Stimulated activated CD4-positive, alpha-beta T cell treated with anti-CD3 and anti-CD28 coated beads, Interleukin-4, amount 100 ng/mL, for 24 hours (primary cell): ENCODE measurements at places on chromosomes 4 and X.

- DNase-seq: no peak
Observed at GRCh38 chr4:68951806-68952585, 392 bp upstream of the UGT2A3 start.

DNA sequence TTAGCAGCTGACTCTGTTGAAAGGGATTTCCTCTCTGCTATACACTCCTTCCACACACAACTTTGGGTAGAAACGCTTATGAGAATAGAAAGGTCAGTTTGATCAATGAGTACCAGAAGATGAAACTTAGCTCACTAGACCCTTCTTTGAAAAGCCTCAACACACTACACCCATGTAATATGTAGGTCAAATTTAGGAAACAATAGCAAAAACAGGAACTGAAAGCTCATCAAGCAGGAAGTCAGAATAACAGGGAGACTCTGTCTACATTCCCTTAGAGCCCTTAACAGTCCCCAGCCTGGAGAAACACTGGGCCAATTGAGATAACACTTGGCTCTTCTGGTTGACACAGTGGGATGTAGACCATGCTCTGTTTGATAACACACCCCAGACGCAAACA lies 30.7 kb downstream of the SRPX2 start:
- no peak for DNase-seq

GRCh38 chrX:7024850-7025249 lies 122.7 kb upstream of the STS start:
- no peak for DNase-seq

GRCh38 chrX:39144323-39144722 lies 343.1 kb downstream of the MID1IP1 start:
- no peak for DNase-seq

- no peak for DNase-seq
Observed at GRCh38 chr4:119172223-119172622, 36.6 kb downstream of the MYOZ2 start.

DNA sequence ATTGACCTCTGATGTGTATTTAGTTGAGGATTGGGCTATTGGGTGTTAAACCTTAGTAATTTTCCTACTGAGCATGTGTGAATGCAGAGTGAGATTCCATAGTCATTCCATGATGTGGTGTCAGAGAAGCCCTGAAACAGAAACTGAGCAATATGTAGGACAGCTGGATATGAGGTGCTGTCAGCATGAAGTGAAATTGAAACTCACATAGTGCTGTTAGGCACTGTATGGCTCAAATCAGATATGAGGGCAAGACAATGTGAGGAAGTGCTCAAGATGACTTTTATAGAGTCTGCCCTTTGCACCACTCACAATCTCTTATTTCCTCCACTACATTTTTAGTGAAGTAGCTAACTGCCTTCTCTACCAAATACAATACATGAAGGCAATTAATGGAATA lies 188.3 kb downstream of the SH3BGRL start:
- DNase-seq: no peak

GRCh38 chr4:25171201-25171865 lies 11.1 kb upstream of the SEPSECS start:
- DNase-seq: no peak

DNA sequence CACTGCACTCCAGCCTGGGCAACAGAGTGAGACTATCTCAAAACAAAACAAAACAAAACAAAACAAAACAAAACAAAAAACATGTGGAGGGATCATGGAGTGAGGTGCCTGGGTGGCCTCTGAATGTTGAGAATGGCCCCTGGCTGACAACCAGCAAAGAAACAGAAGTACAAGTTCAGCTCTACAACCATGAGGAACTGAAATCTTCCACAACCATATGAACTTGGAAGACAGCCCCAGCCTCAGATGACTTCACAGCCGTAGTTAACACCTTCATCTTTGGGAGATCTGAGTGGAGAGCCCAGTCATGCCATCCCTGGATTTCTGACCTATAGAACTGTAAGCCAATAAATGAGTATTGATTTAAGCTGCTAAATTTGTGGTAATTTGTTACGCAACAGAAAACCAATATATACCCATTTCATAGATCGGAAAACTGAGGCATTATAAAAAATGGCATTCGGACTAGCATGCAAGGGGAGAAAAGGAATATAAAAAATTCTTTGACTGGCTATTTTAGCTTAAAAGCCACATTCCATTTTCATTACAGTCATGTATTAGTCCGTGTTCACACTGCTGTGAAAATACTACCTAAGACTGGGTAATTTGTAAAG lies 138.7 kb upstream of the RAPGEF2 start:
- no peak for DNase-seq

- no peak for DNase-seq
Observed at GRCh38 chr4:123632693-123633030, 236.1 kb downstream of the SPRY1 start.

- no peak for DNase-seq
Observed at GRCh38 chr4:11843927-11844326, 415.2 kb upstream of the HS3ST1 start.

- DNase-seq: no peak
Observed at GRCh38 chrX:139094671-139095592, 383.4 kb upstream of the FGF13 start.

DNA sequence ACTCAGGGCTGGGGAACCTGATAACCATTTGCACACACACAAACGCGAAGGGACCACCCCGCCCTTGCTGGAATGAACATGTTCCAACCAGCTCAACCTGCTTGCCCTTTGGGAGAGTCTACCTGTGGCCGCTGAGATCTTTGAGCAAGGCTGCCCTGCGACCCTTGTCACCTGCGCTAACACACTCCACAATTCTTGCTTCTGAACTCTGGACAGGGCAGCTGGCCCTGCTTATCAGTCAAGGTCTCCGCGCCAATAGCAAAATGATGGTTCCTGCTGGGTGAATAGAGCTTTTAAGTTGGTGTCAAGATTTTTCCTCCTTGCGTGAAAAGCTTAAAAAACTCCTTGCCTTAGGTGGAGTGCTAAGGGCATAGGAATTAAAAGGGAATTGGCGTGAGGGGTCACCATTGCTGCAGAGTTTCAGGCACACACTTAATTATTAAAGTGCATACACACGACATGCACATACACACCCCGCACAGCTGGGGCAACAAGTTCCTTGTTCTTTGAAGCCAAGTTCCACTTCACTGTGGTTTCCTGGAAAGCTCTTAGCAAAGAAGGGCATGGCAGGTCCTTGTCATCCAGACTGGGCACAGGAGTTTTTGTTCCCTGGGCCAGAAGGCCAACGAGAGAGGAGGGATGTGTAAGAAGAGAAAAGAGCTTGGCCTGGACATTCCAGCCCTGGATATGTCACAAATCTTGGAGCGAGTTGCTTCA lies 207.7 kb downstream of the STIM2 start:
- DNase-seq: no peak

DNA sequence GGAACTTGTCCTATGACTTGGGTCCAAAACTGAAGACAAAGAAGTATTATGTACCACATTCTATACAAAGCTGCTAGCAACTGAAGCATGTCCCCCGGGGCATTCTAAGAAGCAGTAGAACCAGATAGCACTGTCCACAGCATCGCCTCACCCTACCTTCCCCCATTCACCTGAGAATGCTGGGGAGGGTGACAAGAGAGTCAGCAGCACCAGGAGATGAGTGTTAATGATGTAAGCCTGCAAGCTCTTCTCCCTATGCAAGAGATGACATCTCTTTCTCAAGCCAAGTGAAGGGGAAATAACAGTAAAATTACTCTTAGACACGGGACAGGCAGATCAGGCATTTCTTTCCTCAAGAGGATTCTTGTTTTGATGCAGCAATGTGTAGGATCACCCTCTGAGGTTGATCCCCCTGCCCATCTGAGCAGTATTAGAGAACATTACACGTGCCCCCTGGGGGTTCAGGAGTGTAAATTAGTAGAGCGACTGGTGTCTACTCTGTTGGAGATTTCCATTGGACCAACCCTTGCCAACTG lies 13.9 kb upstream of the TLR1 start:
- DNase-seq: no peak

DNA sequence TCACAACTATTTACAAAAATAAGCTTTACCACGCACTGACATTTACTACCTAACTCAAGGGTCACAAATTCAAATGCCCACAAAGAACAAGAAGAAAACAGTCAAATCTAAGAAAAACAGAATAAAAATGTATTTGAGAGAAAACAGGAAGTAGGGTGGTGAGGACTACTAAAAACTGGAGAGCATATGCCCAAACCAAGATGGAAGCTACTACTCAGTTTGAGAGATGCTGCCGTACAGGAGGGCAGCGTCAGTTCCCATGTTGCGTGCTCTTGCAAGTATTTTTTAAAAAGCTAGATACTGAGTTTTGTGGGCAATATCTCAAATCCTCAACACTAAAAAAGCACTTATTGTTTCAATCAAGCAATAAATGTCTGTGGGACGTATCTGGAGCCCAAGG lies 16.2 kb downstream of the HNRNPD start:
- no peak for DNase-seq

DNA sequence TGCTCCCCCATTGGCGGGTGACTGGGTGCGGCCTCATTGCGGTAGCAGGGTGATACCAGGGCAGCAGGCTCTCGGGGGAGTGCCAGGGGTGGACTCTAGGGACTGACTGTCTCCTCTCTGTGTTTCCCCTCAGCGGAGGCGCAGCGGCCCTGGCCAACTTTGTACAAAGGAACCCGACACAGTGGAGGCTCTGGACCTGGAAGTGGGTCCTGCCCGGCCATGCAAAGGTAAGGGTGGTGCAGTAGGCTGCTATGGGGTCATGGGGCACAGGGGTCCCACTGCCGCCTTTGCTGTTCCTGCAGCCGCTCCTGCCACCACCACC lies 16.3 kb downstream of the SULT1B1 start:
- DNase-seq: no peak

DNA sequence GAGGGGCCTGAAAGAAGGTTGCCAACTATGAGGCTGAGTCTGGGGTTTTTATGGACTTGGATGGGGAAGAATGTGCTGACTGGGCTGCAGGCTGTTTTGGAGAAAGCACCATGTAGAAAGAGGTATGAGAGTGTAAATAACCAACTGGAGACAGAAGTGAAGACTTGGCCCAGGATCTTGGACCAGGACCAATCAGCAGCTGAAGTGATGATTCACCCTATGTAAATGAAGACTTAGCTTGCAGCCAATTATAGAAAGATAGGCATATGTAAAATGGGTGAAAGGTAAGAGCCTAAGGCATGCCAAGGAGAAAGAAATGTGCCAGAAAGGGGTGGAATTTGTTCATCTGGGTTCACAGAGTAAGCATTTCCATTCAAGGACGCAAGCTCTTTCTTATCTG lies 856.7 kb upstream of the PRKX start:
- no peak for DNase-seq

DNA sequence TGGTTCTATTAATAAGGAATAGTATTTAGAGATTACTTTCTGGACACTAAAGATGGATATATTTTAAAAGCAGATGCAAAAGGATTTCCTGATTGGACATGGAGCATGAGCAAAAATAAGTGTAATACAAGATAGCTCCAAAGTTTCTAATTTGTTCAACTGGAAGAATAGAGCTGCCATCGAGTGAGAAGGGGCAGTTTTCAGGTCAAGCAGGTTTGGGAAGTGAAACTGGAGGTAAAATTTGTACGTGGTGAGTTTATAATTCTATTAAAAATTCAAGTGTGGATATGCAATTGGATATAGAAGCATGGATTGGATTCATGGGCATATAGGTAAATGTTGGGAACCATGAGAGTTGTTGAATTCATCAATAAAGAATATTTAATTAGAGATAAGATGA lies 31.8 kb downstream of the PRDM8 start:
- DNase-seq: no peak

DNA sequence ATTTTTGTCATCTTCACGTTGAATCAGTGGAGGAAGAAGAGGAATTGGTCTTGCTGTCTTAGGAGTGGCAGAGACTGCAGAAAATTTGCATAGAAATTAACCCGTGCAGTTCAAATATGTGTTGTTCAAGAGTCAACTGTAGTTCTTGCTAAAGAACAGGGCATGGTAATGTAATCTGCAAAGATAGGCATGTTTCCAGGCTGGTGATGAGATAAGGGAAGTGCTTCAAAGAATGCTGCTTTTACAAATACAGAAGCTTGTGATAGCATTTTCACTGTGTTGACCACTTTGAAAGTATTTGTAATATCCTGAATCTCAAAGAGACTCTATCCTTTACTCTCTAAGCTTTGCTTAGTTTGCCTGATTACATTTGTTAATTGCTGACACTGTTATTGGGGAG lies 60.1 kb downstream of the PRRG1 start:
- DNase-seq: no peak

- DNase-seq: no peak
Observed at GRCh38 chr4:148090503-148091476, 351.4 kb downstream of the NR3C2 start.

DNA sequence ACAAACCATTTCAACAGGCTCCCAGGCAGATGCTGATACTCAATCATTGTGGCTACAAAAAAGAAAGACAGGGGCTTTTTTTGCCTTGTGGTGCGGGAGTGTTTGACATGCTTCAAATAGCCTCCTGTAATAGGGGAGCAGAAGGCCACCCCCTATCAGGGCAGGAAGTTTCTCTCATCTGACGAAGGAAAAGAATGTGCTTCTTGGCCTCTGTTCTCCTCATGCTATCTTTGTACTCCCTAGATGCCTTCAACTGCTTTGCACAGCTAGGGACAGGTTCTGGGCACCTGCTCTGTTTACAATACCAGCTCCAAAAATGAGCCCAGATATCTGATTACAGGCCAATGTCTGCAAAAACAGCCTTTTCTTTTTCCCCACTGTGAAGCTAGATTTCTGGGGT lies 391.1 kb downstream of the STIM2 start:
- no peak for DNase-seq

- peak; percentile 3 for DNase-seq
Observed at GRCh38 chrX:138128027-138128671, 562.2 kb downstream of the ZIC3 start.

- DNase-seq: no peak
Observed at GRCh38 chr4:27595571-27596360, 735.1 kb downstream of the STIM2 start.

DNA sequence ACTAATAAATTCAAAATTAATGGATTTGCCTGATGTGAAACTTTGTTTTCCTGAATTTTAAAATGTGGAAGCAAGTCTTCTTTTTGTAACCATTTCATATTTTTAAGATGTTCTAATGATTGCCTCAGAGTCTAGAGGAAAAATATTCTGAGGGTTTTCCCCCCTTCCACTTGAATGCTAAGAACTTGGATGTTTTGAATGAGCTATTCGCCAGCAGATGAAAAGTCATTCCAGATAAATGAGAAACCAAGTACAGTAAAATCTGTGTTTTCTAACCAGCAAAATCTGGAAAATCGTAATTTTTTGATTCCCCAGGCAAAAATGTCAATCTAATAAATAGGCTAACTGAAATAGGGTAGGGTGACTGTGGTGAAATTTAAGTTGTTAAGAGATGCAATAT lies 45.6 kb downstream of the SLIT2 start:
- no peak for DNase-seq

GRCh38 chr4:107877361-107877760 lies 52.6 kb downstream of the SGMS2 start:
- no peak for DNase-seq

GRCh38 chr4:52995360-52996030 lies 133.4 kb downstream of the RASL11B start:
- DNase-seq: no peak

DNA sequence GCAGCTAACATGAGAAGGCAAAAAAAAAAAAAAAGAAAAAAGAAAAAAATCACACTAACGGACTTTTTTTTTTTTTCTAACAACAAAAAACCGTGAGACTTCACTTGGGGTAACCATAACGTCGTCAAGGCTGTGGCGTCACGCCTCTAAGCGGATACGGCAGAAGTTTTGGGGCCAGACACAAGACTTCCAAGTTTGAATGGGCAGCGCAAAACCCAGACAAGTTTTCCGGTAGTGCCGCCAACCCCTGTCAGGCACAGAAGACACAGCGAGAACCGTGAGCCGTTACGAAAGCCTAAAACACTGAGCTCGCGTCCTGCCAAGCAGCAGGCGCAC lies 556 bp upstream of the SMARCA5 start:
- no peak for DNase-seq
